Thoracic aorta (tissue), 2 donors: ENCODE measurements at places on chromosomes 6 and 20.

- DNase-seq: no peak
Measured at GRCh38 chr6:52704060-52704459, 33.1 kb downstream of the TMEM14A start.

- DNase-seq: no peak
Measured at GRCh38 chr20:49030954-49031619, 15.0 kb upstream of the CSE1L start.

- no peak for DNase-seq
Measured at GRCh38 chr6:159217595-159218275, 48.5 kb downstream of the FNDC1 start.

DNA sequence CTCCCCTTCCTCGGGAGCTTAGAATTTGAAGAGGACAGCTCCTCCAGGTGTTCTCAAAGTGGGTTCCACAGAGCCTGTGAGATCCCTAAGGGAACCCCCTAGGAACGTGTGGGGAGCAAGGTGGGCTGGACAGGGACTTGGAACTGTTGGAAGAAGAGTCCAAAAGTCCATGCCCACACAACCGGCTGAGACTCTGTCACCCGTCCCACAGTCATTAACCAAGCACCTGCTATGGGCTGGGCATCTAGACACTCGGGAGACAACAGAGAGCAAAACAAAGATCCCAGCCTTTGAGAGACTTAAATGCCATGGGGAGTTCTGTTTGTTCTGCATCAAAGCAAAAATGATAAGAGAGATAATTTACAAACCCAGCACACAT is 51.9 kb upstream of the SAYSD1 start:
- no peak for DNase-seq

DNA sequence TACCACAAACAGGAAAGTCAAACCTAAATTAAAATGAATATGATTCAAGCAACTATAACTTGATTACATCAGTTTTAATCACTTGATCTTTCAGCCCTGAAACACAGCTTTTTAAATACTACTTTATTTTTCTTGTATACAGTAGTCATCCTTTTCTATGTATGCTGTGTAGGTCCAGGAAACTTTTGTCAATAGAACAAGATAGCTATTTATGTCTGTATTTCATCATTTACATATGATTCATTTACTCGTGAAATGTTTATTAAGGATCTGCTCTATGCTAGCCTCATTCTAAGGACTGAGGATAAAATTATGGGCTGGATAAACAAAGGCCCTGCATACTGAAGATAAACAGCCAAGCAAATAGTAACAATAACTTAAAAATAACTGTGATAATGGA is 930.2 kb downstream of the TFAP2A start:
- no peak for DNase-seq

- DNase-seq: no peak
Measured at GRCh38 chr6:30760549-30760948, 16.2 kb upstream of the IER3 start.

DNA sequence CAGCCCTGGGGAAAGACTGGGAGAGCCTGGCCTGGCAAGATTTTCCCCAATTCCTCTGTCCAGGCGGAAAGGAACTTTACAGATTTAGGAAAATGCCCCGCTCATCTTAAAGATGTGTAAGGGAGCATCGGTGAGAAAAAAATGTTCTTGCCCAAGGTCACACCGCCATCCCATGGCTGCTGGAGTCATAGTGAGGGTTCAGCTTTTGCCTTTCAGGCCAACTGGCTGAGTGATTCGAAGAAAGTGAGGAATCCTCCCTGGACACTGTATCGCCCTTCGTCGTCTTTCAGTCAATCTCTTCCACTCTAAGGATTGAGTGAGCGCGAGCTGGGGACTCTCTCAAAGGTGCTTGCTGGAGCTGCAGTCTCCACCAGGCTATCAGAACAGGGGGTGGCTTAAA is 1.4 kb downstream of the WFDC2 start:
- no peak for DNase-seq

DNA sequence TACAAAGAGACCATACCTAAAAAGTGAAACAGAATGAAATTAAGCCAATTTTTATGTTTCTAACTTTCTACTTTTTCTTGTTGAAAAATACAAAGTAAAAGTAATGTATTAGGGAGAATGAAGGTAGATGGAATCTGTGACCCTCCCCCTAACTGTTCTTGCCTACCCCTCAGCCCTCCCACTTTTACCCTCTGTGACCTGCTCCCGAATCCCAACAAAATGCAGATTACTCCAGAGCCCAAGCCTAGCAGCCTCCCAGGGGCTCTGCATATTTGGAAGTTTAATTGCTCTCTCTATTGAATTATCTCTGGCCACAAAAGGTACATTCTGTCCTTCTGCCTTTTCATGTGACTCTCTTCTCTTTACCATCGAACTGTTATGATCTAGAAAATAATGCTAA is 201.5 kb downstream of the PKHD1 start:
- no peak for DNase-seq

GRCh38 chr20:62604796-62605195 is 37.5 kb upstream of the SLCO4A1 start:
- no peak for DNase-seq
